ENCODE measurements at places on chromosomes 13 and 19.

GRCh38 chr13:61045251-61045650, 370.4 kb downstream of the PCDH20 start:
- DNase-seq: no peak

DNA sequence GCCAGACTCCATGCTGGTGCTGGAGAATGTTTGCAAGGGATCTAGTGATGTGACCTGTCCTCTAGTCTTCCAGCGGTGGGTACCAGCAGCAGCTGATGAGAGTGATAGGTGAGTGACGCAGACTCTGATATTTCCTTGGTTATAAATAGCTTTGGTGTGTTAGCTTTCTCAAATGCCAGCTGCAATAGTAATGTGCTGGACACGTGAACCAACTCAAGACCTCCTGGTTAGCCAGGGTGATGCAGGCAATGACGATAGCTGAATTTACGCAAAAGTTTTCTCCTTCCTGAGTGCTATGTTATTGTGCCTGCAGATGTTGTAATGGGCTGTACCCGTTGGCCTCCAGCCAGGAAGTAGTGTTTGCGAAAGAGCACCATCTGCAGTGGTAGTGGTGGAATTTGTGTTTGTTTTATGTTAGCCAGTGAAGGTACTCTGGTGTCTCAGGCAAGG, 129.5 kb downstream of the CYSLTR2 start:
- peak; percentile 19 for DNase-seq

DNA sequence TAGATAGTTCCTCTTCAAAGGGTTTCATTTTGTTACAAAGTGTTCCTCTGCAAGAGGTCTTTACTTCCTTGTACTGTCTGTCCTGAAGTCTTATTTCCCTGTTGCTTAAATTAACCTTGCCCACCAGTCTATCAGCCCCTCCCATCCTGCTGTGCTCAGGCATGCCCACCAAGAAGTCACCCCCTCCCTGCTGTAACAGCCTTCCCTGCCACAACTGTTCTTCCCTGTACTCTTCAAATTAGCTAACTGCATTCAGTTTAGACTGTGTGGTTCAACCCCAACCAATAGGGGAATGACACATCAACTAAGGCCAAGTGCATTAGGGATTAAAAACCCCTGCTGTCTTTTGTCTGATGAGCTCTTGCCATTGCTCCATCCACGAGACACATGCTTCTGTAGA, 34.4 kb upstream of the ZNF562 start:
- DNase-seq: no peak

GRCh38 chr19:41311613-41312012, 1.6 kb downstream of the CCDC97 start:
- DNase-seq: no peak

- DNase-seq: no peak
These were observed 776.0 kb downstream of the DACH1 start for GRCh38 chr13:71090990-71091389.

DNA sequence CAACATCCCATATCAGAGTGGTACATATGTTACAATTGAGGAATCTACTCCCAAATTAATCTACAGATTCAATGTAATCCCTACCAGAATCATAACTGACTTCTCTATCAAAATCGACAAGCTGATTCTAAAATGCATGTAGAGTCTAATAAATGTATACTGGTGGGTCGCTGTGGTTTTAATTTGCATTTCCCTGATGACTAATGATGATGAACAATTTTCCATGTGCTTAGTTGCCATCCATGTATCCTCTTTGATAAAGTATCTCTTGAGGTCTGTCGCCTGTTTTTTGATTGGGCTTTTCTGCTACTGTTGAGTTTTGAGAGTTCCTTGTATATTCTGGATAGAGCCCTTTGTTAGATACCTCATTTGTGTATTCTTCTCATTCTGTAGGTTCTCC, 43.8 kb downstream of the KLF12 start:
- DNase-seq: no peak

DNA sequence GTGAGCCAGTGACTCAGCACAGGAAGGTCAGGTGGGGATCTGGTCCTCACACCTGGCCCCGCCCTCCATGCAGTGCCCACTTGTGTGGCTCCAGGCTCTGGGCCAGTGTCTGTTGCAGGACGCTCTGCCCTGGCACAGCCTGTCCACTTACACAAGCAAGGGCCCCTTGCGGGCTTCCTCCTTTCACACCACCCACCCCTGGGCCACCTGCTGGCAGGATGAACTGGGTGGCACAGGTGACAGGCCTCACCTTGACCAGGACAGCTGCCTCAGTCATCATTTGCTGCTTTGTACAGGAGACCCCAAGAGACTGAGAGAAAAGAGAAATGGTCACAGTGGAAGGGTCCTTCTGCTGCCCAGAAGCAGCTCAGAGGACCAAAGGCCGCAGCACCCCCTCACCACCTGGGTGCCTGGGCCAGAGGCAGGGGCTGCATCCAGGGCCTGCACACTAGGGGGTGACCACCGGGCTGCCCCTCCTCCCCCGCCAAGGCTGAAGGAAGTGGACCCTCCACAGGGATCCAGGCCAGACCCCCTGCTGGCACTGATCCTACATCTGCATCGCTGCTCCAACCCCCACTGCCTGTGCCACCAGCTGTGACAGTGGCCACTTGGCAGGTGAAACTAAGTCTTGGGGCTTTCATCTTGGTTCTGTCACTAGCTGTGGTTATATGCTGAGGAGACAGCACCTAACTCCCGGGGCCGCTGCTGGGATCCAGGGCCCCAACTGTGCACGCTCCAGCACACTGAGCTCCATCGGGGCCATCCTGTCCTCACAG, 110.3 kb downstream of the TUBA3C start:
- DNase-seq: no peak

DNA sequence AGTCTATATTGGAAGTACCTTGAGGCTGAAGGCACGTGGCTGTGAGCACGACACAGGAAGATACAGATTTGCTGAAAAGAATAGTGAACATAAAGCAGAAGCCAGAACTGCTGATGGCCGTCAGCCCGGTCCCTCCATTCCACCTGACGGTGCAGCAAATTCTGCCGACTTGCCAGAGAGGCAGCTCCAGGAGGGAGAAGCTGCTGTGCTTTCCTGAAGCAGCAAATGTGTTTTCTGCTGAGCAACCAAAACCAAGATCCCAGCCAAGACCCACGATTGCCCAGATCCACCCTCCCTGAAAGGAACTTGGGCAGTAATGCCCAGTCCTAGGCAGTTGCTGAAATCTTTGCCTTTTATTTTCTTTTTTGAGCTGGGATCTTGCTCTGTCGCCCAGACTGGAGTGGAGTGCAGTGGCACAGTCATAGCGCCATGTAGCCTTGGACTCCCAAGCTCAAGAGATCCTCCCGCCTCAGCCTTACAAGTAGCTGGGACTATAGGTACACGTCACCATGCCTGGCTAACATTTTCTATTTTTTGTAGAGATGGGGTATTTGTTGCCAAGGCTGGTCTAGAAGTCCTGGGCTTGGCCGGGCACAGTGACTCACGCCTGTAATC, 7.0 kb upstream of the RCN3 start:
- DNase-seq: no peak

DNA sequence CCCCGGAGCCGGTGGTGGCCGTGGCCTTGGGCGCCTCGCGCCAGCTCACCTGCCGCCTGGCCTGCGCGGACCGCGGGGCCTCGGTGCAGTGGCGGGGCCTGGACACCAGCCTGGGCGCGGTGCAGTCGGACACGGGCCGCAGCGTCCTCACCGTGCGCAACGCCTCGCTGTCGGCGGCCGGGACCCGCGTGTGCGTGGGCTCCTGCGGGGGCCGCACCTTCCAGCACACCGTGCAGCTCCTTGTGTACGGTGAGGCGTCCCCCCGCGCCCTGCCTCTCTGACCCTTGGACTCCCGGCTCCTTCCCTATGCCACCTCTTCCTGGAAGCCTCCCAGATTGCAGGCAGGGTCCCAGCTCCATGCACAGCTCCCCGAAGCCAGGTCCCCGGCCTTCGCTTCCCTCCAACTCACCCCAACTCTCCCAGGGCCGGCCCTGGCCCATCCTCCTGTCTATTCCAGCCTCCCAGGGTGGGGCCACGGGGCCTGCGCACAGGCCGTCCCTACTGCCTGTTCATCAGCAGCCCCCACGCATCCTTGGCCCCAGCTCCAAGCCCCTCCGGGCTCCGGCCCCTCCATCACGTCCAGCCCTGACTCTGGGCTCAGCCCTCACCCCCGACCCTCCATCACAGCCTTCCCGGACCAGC, 1.7 kb downstream of the MADCAM1 start:
- DNase-seq: no peak

- DNase-seq: no peak
These were observed 27.3 kb downstream of the ZNF114 start for GRCh38 chr19:48296963-48297734.

GRCh38 chr19:56201973-56202372, at the start of gene ZSCAN5C:
ZSCAN5C (plus strand) TSS chr19:56202273; CDS start chr19:56205914, 3,641 bp downstream.
- no peak for DNase-seq

GRCh38 chr13:77774181-77774580, 76.7 kb downstream of the SLAIN1 start:
- no peak for DNase-seq

DNA sequence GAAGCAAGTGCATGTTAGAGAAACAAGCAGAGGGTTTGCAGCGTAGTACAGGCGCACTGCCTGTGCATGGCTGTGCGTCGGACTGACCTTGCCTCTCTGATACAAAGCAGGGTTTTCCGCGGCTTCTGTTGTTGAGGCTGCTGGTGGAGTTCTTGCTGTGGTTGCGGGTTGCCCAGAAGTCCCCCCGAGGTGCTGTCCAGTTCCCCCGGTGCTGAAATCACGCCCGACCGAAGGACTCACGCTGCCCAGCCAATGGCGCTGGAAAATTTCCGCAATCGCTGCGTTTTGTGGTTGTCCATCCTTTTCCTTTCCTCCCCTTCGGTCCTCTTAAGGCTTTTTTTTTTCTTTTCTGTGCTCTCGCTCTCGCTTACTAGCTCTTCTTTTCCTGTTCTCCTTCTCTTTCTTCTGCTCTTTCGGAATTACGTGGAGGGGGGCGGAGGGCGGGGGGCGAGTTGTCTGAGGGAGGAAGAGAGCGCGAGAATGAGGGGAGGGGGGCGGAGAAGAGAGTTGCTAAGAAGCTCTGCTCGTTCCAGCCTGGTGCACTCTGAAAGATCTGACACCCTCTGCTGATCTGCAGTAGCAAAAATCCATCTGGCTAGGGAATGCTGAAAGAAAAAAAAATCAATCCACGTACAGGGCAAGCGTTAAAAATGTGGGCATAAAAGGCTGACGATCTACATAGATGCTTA, at the start of gene SLITRK1:
Gene SLITRK1 (minus strand): TSS at position 558 of the 689 bp plus-strand sequence. CDS start 967 bp downstream, outside the sequence.
- no peak for DNase-seq

DNA sequence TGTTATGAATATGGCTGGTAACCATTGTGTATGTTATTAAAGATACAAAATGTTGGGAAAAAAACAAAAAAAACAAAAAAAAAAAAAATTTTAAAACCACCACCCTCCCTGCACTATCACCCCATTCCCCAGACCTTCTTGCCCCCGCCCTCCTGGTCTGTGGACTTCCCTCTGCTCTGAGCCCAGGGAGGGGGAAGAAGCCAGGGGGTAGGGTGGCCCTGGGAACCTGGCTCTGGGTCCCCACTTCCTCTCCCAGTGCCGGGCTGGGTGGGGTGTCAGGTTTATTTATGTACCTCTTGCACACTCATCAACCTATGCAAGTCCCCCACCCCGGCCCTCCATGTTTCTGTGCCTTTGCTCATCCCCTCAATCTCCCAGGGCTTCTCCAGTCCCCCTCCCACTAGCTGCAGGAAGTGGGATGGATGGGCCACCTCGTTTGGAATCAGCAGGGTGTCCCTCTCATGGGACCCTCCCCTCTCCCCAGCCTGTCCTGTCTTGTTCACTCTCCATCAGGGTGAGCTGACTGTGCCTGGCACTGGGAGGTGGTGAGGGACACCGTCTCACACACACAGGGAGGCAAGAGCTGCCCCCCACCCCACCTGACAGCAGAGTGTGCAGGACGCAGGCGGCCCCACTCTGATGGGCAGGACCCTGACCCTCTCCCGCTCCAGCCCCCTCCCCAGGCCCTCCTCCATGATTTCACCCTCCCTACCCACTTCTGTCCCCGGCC, 5.9 kb downstream of the PAF1 start:
- DNase-seq: no peak

All from HS-27A (cell line).